ENCODE measurements at places on chromosomes 1 and 21. TPM values are rescaled to one million over a fixed set of nuclear protein-coding genes. Genes with fewer than 3 reads are reported as not detected.

DUSP23 gene
- 36.1 TPM for total RNA-seq

AMIGO1 gene
- 0.64 TPM for total RNA-seq

KRTAP19-1 gene
- not detected for total RNA-seq

GUCA2A gene
- total RNA-seq: not detected

NBPF9 gene
- total RNA-seq: 30.3 TPM

SPRR2A gene
- total RNA-seq: not detected

KCNT2 gene
- 0.41 TPM for total RNA-seq
